ENCODE measurements at places on chromosomes 2 and 18.

DNA sequence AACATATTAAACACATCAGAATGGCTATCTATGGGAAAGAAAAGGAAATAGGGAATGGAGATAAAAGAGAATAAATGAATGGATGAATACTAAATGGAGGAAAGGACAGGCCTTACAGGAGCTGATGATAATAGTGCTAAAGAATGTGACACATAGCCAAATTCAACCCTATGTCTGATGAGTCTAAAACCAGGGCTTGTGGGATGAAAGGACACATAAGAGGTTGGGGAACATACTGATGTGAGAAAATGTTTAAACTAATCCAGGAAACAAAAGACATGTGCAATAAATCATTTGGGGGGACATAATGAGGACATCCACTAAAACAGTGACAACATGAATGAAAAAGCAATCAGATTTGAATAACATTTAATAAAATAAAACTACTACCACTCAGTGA, 120.0 kb downstream of the DYM start:
- DNase-seq, result peak; percentile 24

GRCh38 chr2:121605820-121606733, 43.2 kb downstream of the CLASP1 start:
- no peak for DNase-seq

DNA sequence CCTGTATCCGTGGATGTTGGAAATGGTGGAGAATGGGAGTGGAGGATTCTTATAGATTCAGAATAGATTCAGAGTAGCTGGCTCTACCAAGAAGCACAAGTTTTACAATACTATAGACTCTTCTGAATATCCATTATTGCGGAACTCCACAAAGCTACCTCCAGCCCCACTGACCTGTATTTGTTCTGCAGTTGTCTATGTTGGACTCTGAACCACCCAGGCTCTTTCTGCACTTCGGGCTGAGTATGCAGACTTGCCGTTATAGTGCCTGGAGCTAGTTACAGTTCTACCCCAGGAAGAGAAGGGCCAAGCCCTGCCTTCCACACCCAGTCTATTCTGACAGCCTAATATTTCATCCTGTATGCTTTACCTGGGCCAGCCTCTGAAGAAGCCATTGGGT, 4.4 kb upstream of the RGPD4 start:
- no peak for DNase-seq

DNA sequence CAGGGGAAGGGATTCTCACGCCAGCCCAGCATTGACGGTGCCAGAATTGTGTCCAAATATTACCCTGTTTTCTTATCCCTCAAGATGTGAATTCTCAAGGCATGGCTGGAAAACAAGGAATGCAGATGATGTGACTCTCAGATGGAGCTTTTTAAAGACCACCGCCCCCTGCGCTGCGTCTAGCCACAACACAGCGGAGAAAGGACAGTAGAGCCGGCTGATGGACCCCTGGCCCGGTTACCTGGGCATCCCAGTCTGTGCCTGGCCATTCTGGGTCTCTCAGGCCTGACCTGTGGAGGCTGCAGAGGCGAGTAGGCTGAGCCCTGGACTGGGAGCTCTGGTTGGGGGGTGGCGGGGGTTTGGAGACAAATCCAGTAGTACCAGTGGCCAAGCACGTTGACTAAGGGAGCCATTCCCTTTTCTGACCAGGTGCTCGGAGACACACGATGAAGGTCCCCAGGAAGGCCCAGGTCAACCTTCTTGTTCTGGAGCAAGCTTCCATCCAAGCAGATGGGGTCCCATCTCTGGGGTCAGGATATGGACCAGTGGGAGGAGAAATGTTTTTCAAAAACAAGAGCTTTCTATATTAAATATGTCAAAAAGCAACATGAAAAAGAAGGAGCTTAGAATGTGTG, 5.3 kb downstream of the CAPN13 start:
- DNase-seq, result no peak

- DNase-seq, result peak; percentile 2
Observed at GRCh38 chr2:147214914-147215313, 629.9 kb upstream of the ACVR2A start.

DNA sequence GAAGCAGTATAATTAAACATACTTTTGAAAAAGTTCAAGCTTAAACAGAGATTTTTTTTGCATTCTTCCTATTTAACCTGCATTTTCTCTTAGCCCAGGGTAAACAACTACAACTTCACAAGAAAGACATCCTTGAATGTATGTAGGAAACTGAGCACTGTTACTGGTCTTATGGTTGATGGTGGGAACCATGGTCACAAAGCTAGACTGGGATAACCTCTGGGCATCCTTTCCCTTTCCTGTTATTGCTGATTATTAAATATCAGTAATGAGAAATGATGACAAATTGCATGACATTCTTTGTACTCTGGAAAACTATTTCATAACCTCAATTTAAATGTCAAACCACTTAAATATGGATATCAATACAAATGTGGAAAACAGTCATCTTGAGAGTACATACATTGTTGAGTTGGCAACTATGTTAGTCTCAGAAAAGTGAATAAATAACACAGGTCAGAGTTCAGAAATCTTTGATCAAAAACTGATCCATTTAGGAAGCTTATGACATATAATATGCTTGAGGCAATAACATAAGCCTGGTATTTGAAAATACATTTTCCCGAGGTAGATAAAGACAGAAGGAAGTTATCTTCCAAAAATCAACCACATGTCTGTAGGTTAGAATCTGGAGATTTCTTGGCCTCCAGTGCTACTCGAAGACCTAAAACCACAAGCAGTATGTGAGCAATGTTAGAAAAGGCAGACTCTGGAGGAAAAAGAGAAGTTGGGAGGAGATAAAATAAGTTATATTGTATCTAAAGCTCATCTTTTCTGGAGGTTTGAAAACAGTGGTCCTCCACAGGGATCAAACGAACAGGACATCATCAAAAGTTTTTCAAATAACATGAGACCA, 65.2 kb upstream of the ST8SIA5 start:
- DNase-seq, result no peak

- DNase-seq, result peak; percentile 38
Observed at GRCh38 chr2:79935771-79936657, 368.5 kb downstream of the LRRTM1 start.

GRCh38 chr2:17877811-17878280, 621 bp upstream of the KCNS3 start:
- no peak for DNase-seq

- DNase-seq, result peak; percentile 100
Observed at GRCh38 chr2:47269316-47270232, 114.5 kb upstream of the STPG4 start.

GRCh38 chr2:218824004-218824403, 7.6 kb downstream of the PRKAG3 start:
- DNase-seq, result no peak

DNA sequence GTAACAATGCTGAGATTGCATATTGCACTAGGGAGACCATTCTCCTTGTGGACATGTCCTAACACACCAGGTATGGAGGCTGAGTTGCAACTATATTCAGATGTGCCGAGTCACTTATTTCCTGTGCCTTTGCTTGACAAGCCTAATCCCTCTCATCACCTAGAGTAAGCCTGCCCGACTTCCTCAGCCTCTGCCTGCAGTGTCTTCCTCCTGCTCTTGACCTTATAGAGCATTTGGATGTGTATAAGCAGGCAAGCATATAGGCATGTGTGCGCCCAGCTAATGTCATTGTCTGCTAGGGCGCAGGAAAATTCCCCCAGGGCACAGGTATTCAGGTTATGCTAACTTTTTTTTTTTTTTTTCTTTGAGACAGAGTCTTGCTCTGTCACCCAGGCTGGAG, 316.9 kb downstream of the CDH2 start:
- no peak for DNase-seq

DNA sequence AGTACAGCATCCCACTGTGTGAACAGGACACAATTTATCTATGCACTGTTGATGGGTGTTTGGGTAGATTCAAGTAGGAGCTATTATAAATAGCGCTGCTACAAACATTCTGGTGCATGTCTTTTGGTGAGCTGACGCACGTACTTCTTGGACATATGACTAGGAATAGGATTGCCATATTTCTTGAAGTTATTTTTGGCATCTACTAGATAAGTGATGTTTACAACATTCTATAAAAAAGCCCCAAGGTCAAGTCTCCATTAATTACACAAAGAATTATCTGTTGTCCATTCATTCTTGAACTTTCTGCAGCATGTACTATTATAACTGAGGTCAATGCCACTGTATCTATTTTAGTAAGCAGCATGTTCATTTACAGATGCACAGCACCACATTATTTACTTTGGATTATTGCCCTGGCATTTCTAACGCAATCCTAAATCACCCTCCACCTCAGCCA, 225.5 kb upstream of the TMEM200C start:
- DNase-seq, result no peak

- DNase-seq, result no peak
Observed at GRCh38 chr2:29562319-29562718, 359.1 kb downstream of the ALK start.

DNA sequence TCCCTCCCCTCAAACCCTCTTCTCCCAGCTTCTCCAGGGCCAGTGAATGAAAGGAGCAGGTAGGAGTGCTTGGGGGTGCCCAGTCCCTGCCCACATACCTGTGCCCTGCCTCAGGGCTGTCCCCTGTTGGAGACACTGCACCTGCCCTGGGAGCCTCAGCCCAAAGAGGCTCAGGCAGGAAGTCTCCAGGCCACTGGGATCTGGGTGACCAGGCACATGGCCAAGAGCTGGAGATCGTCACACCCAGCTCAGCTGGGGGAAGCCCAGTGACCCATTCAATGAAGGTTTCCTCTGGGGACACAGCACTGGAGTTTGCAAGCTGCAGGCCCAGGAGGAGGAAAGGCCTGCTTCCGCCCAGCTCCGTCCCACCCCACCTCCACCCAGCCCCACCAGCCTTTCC, 156.4 kb downstream of the ZFP36L2 start:
- no peak for DNase-seq

- no peak for DNase-seq
Observed at GRCh38 chr2:218991674-218992168, 1.5 kb downstream of the CRYBA2 start.

DNA sequence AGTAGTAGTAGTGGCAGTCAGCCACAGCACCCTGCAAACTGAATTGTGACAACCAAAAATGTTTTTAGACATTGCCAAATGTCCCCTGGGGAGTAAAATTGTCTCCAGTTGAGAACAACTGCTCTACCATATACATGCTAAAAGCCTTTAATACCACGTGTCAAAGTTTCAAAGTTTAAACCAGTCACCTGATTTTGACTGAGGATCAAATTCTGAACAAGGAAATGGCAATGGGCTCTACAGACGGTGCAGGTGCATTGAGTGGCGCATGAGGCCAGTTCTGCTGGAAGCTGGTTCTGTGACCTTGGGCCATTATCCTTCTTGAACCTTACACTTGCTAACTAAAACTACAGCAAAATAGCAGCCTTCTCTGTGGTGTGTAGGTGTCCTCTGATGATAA, 85.0 kb downstream of the LIPG start:
- DNase-seq, result no peak

GRCh38 chr2:190537765-190538164, 3.2 kb upstream of the NEMP2 start:
- no peak for DNase-seq

- DNase-seq, result no peak
Observed at GRCh38 chr2:207419331-207419730, 110.4 kb upstream of the CREB1 start.

DNA sequence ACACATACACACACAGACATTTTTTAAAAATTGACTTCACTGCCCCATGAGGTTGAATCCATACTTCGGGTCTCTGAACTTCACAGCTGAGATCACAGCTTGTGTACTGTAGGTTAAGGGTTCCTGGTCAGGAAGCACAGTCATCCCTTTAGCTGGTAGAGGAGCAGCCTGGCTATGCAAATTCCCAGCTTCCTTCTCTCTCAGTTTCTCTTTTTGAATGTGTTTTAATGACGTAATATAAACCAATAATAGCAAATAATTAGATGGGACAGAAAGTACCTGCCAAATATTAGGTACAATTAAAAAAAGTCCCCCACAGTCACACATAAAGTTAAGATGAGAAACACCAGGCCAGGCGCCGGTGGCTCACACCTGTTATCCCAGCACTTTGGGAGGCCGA, 178.7 kb downstream of the ZNF385B start:
- DNase-seq, result no peak

GRCh38 chr2:238875101-238875470, 27.2 kb downstream of the TWIST2 start:
- no peak for DNase-seq

GRCh38 chr18:2547477-2548087, 23.7 kb downstream of the METTL4 start:
- peak; percentile 30 for DNase-seq

GRCh38 chr2:70124983-70125480, 37.8 kb downstream of the PCBP1 start:
- no peak for DNase-seq

GRCh38 chr2:172613040-172613439, 57.1 kb downstream of the PDK1 start:
- DNase-seq, result no peak

DNA sequence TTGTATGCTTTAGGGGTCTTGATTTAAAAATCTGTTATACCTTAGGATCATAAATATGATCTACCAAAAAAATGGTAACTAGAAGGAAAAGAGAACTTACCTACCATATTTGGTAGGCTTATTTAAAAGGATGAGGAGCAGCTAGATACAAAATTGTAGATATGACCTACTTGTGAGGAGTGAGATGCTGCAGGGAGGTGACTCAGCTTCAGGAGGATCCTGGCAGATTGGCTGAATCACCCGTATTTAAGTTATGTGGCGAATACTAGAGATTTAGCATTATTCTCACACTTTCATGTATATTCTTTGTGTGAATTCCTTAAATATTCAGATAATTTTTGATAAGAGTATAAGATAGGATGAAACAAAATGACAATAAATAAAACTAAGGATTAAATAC, 657.3 kb upstream of the LINC00305 start:
- no peak for DNase-seq

- no peak for DNase-seq
Observed at GRCh38 chr18:27142891-27143290, 42.2 kb downstream of the CHST9 start.

- peak; percentile 6 for DNase-seq
Observed at GRCh38 chr2:112204411-112204810, 50.4 kb downstream of the ZC3H8 start.

- no peak for DNase-seq
Observed at GRCh38 chr2:226776104-226776503, 23.5 kb downstream of the IRS1 start.

- no peak for DNase-seq
Observed at GRCh38 chr2:124149571-124149970, 124.5 kb downstream of the CNTNAP5 start.

GRCh38 chr2:135504811-135505210, 26.2 kb downstream of the ZRANB3 start:
- DNase-seq, result no peak

DNA sequence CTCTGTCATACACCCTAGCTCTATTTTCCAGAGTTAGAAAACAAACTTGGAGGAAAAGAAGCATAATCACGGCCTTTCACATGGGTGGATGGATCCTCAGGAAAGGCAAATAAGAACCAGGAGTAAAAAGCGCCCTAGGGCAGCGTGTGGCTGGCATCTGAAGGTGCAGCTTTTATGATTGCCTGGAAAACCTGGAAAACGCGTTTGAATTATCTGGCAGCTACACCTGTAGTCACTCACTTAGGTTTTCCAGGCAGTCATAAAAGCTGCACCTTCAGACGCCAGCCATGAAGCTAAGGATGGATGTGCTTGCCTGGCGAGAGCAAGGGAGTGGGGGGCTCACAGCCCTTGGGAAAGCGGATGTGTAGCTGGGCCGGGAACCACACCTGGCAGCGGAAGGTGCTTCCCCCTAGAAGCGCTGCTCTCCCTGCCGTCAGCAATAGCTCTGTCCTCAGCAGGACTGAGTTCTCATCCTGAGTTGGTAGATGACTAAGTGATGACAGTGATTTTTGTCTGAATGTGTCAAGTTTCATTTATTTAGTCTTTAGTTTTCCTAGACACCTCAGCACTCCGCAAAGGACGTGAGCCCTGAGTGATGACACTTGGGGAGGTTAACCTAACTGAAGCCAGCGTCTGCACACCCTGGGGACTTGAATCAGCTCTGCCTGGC, 82.0 kb downstream of the DCDC2C start:
- DNase-seq, result no peak
